ENCODE measurements at places on chromosomes 7 and 10.

DNA sequence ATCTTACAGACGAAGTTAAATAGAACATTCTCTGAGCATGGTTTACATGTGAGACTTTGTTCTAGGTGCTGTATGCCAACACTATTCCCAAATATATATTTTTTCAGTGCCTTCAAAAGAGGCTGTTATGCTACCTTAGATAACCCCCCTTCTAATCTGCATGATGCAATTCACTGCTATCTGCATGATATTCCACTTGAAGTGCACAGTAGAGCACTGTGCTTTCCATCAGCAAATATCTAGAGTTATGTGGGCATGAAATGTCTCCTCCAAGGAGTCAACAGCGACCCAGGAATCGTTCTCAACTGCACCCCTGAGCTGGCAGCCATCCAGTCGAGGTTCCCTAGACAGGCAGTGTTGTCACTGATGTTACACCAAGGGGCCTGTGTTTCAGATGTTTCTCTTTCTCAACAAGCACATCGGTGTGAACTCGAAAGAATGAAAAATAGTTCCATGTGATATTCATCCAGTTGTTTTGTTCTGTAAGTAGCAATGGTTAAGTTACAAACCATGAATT lies 88.3 kb downstream of the PDE1C start:
- DNase-seq, result no peak

DNA sequence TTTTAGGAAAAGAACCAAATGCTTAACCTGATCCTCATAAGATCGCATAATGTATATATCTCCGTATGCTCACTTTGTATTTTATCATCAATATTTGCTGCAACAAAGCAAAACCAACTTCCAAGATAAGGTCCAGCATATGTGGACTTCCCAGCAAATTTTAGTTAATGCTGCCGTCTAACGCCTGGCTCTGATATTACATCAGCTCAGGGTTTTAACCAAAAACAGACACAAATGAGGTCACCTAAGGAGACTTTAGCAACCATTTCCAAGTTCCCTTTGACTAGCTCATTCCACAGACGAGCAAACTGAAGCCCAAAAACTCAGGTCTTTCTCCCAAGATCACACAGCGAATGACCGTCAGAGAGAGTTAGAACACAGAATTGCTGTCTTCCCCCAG lies 59.4 kb upstream of the UCN3 start:
- DNase-seq, result no peak

GRCh38 chr7:28318101-28318762 lies 94.1 kb upstream of the CREB5 start:
- no peak for DNase-seq

GRCh38 chr7:24913801-24914464 lies 66.0 kb downstream of the OSBPL3 start:
- DNase-seq, result no peak

GRCh38 chr7:139523199-139523941 lies at the start of gene CLEC2L:
Gene CLEC2L (plus strand): TSS chr7:139523685. CDS start chr7:139523928, 243 bp downstream.
- no peak for DNase-seq
